Smooth muscle cell of trachea (primary cell): ENCODE measurements at places on chromosomes 5 and 9. TPM values are rescaled to one million over a fixed set of nuclear protein-coding genes. Genes with fewer than 3 reads are reported as not detected.

Gene PCDHA2
- 0.17 TPM in 1 of 2 replicates, not detected in the other for total RNA-seq

Gene RABGAP1
- total RNA-seq = 43.8 and 49.2 TPM in 2 replicates

Gene GRM6
- not detected in 2 replicates for total RNA-seq

Gene KIF12
- total RNA-seq = under 0.01 TPM in 1 of 2 replicates, not detected in the other

Gene EFNA5
- 3.8 and 5.8 TPM in 2 replicates for total RNA-seq

Gene LCN9
- total RNA-seq = not detected in 2 replicates

Gene FBXO10
- total RNA-seq = 9.9 and 23.0 TPM in 2 replicates

Gene PHYHD1
- total RNA-seq = 16.1 and 18.7 TPM in 2 replicates

Gene RORB
- total RNA-seq = 0.87 and 1.5 TPM in 2 replicates

Gene GPR150
- 0.29 and 0.66 TPM in 2 replicates for total RNA-seq

Gene PCDHGA11
- total RNA-seq = 23.0 and 26.9 TPM in 2 replicates

Gene OR1N1
- not detected in 2 replicates for total RNA-seq

Gene KCNV2
- not detected in 2 replicates for total RNA-seq

Gene ADRA1B
- total RNA-seq = 0.17 TPM in 1 of 2 replicates, not detected in the other

Gene BRINP1
- total RNA-seq = under 0.01 TPM in 2 replicates

Gene SPATA31D4
- total RNA-seq = not detected in 2 replicates

Gene PCDHA9
- under 0.01 TPM in 2 replicates for total RNA-seq

Gene C5orf34
- total RNA-seq = 1.3 and 6.3 TPM in 2 replicates

Gene TEX48
- not detected in 2 replicates for total RNA-seq

Gene TMEM267
- 11.8 and 13.4 TPM in 2 replicates for total RNA-seq

Gene CFAP90
- 0.17 TPM in 1 of 2 replicates, not detected in the other for total RNA-seq

Gene PCDHGA8
- total RNA-seq = 3.9 and 5.6 TPM in 2 replicates
